ENCODE measurements at places on chromosomes 5 and 9.

DNA sequence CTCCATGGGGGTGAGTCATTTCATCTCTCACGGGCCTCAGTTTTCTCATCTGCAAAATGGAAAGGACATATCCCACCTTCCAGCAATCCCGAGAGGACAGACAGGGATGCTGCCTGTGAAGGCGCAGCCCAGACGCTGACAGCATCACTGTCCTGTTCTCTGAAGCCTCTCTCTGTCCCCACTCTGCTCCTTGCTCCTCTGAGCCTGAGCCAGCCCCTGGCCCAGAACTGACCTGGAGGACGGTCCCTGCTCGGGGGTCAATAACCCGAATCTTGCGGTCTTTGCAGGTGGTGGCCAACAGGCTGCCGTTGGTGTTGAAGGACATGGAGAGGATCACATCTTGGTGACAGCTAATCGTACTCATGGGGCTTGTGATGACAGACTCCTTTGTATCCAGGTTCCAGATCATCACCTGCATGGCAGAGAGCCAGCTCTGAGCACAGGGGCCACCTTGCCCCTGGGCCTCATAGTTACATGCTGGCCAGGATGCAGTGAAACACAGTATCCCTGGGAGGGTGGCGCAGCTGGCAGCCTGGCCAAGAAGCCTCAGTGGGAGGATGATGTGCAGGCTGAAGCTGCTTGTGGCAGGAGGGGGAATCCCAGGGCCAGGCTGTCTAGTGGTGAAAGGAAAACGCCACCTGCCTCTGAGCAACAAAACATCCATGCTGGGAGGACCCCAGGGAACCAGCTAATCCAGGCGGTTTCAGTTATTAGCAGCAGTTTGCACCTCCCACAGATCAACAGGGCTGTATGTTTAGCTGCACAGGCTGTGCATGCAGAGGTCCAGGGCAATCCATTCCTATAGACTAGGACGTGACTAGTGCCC is 14.0 kb upstream of the TRIM14 start:
- DNase-seq: no peak

DNA sequence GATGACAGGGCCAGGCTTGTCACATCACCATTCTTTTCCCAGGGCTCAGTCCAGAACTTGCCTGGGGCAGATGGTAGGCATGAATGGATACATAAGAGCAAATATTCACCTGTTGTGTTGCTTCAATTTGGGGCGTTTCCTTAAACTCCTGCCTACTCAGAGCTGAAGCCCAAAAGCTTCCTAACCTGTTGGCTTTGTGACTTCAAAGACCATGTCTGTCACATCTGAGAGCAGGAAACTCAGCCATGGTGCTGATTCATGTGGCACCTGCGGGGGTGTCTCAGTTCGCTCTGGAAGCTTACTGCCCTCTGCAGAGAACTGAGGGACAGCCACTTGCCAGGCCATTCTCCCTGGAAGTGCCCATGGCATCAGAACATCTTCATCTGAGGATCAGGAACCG is 246.6 kb downstream of the HSPA4 start:
- DNase-seq: no peak

DNA sequence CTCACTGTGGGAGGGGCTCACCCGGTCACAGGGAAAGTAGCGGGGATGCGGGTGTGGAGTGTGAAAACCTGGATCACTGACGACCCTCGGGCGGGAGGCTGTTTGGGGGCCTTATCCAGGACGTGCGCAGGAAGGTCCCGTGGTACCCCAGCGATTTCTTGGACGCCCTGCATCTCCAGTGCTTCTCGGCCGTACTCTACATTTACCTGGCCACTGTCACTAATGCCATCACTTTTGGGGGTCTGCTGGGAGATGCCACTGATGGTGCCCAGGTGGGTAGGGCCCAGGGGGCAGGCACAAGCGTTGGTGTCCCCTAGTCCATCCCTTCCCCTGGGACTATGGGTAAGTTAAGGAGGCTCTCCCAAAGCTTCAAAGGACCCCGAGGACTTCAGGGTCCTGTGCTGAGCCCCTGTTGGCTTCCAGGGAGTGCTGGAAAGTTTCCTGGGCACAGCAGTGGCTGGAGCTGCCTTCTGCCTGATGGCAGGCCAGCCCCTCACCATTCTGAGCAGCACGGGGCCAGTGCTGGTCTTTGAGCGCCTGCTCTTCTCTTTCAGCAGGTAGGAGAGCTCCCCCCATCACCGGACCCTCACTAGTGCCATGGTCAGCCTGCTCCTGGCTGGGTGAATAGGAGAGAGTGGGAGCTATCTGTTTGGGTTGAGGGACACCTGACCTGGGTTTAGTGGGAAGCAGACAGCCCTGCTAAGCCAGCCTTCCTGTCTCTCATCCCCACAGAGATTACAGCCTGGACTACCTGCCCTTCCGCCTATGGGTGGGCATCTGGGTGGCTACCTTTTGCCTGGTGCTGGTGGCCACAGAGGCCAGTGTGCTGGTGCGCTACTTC is 3.9 kb downstream of the SLC4A9 start:
- no peak for DNase-seq

- DNase-seq: no peak
Observed at GRCh38 chr5:170481849-170482248, 22.0 kb upstream of the KCNIP1 start.

GRCh38 chr9:122143876-122144405 is 15.6 kb downstream of the NDUFA8 start:
- no peak for DNase-seq

- DNase-seq: no peak
Observed at GRCh38 chr5:113236536-113237288, 198.1 kb downstream of the TSSK1B start.

GRCh38 chr5:60415443-60415842 is 284.5 kb downstream of the DEPDC1B start:
- DNase-seq: no peak

GRCh38 chr5:41875121-41875520 is 4.9 kb upstream of the OXCT1 start:
- no peak for DNase-seq

GRCh38 chr5:1295650-1296037 is 776 bp upstream of the TERT start:
- peak; percentile 17 for DNase-seq

DNA sequence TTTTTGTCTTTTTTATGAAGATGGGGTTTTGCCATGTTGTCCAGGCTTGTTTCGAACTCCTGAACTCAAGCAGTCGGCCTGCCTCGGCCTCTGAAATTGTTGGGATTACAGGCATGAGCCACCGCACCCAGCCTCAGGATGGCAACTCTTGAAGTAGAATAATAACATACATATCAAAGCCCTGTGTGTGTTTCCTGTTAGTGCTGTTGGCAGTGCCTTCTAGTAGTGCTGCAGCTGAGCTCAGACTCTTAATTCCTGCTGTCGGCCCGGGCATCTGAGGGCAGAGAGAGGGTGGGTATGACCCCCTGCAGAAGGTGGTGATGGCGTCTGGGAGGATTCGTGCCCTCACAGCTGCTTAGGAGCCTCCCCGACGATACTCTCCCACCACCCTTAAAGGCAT is 227.2 kb downstream of the PDZD2 start:
- DNase-seq: peak; percentile 21

GRCh38 chr5:89110916-89111646 is 228.1 kb upstream of the MEF2C start:
- no peak for DNase-seq

DNA sequence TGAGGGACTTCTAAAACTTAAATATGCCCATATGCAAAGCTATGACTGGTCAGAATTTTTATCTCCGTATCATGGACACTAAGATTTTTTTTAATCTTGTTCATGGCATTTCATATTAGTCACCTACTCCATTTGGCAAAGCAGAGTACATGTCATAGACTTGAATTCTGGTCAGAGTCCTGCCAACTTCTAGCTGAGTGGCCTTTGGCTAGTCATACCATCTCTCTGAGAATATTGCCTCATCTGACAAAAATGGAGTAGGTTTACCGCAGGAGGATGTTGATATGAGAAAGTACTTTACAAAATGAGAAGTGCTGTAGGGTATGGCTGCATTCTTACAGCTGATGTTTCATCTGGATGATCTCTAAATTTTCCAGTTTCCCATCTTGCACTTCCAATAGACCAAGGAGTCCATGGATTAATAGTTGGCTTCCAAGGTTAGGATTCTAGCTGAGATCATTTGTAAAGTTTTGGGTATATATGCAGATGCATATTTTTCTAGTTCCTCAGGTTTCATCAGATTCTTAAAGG is 150.8 kb upstream of the NR3C1 start:
- DNase-seq: no peak

DNA sequence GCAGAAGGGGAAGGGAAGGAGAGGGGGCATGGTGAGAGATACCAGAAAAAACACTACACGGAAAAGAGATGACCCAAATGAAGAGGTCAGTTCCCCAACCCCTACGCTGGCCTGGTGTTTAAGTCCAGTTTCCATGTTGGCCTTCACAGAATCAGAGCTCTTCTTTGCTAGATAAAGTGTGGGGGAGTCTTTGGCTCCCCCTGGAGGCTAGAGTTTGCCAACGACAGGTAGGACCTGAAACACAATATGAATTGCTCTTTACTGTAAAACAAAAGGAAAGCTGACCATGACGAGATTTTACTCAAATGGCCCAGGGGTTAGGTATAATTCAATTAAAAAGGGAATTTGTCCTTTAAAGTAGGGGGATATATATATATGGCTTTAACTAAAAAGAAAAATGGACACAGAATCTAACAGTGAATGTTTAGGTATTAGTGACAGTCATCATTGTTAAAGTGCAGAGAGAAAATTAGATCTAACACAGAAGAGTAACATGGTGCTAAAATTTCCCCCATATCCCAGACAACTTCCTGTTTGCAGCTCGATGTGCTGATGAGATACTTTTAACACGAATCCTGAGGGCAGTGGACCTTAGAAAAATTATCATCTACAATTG is 92.0 kb downstream of the SV2C start:
- DNase-seq: peak; percentile 40

DNA sequence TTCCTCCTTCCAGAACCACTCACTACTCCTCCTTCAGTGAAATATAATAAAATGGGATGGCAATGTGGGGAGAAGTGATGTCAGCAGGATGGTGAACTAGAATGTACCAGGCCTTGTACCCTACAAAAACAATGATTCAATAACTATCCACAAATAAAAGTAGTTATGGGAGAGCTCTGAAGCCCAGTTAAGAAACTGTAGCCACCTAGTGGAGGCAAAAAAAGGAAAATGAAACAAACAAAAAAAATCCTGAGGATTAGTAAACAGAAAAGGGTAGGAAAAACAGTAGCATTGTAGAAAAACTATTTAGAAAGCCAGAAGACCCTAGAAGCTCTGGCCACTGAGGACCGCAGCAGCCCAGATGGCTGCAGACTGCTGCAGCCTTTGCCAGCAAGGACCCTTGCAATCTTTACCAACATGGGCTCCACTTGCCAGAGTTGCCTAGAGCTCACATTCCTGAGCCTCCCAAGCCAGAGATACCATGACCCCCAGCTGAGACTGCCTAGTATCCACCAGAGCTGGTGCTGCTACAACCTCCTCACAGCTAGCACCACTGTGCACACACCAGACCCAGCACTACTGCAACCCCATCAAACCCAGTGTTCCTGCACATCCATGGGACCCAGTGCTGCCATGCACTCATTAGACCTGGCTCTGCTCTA is 259.7 kb upstream of the MSX2 start:
- no peak for DNase-seq

- DNase-seq: no peak
Observed at GRCh38 chr5:149911031-149911430, 33.6 kb downstream of the PDE6A start.

DNA sequence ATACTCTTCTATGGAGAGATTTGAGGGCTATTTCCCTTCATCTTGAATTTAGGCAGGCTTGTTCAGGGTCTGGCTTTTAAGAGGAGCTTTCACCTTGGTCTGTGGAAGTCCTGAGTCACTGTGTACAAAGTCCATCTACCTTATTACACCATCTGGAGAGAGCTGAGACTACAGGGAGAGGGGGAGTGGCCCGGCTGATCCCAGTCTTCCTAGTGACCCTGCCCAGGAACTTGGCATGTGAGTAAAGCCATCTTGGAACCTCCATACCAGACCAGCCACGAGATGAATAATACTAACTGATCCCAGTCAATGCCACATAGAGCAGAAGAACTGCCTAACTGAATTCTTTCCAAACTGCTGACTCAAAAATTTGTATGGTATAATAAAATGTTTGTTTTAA is 8.4 kb upstream of the IL6ST start:
- DNase-seq: no peak

DNA sequence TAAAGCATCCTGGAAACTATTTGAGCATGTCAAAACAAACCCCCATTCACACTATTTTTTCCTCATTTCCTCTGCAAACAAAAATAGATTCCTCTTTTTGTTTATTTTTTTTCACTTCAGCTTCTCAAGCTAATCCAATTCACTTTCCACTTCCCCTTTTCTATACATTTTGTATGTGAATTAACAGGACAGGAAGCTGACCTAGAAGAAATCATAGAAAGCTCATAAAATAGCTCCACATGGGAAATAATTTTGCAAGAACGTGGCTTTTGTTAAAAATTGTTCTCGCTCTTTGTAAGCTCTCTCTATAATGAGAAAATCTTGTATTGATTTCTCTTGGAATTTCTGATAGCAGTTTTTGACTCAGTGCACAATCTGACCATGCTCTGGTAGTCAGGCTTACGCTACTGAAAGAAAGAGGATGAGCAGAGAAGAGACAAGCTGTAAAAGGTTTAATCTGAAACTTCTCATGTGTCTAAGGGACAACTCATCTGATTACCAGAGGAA is 215.8 kb downstream of the ADAMTS12 start:
- DNase-seq: no peak

DNA sequence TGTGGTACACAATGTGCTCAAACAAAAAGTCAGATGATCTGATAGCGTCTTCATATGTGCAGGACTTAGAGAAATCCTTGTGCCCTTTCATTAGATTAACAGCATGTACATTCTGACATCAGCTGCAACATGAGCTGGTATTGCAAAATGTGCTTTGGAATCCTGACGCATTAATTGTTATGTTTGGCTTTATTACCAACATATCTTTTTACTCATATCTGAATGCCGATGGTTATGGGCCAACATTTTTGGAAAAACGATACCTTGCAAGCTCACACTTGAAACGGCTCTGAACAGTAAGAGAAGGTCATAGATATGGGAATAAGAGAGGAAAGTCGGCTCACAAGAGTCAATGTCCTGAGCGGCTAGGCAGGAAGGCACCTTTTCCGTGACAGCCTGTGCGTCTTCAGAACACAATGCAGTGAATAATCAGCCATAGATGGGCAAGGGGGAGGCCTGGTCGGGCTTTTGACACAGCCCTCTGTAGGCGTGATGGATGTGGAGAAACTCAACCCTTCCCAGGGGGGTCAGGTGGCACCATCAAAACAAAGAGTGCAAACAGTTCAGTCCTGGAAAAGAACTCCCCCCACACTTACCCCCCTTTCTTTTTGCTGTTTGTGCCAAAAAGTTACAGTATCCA is 36.4 kb upstream of the GAS1 start:
- DNase-seq: no peak

GRCh38 chr5:94575196-94575595 is 43.2 kb downstream of the KIAA0825 start:
- DNase-seq: no peak

DNA sequence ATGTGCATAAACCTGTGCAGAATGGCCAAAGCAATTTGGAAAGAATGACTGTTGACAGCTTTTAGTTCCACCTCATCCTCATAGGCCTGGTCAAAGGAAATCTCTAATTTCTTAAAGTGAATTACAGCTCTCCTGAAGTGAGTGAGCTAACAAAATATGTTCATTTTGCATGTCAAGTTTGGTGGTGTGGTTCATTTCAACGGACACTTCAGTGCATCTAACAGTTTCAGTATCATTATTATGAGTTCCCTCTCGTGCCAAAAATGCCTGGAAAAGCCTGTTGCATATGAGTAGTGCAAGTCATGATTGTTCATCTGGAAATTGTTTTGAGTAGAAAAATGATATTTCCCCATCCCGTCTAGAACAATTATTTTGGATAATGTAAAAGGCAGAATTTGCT is 53.2 kb upstream of the HMHB1 start:
- DNase-seq: no peak
